HFFc6 (cell line): ENCODE measurements at places on chromosomes 2 and 18.

DNA sequence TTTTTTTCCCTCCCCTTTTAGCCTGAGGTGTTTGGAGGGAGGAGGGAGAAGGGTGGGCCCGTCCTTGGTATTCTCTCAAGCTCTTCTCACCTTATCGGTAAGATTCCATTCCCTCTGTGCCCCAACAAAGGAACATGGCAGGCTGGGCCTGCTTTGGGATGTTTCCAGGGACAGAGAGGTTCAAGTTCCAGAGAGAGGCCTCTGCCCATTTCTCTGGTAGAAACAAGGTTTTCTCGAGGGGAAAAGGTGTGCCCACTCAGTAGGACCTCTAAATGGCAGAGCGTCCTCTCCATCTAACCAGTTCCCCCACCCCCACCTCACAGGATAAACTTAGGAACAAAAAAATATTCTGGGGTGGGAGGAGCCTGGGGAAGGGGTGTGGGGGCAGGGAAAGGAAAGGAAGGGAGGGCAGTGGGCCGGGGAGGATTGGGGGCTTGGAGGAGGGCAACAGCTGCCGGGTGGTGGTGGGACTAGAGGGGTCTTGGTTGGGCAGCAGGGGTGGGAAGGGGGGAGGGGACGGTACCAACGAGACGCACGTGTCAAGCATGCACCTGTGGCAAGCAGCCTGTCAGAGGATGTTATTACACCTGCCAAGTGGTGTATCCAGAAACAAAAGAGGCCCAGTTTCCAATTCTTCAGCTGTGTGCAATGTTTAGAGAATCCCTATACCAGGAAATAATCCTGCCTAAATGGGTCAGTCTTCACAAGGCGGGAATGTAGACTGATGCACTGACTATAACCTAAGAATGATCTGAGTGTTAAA, 2.1 kb downstream of the PCBP1 start:
- H3K4me3 ChIP-seq, result peak overlapping the region; percentile 98
- peaks cover 6% of the 10 kb centered on the region for H3K27me3 ChIP-seq
- H3K36me3 ChIP-seq, result peaks cover 42% of the 10 kb centered on the region
- no peak for DNase-seq
- H3K4me1 ChIP-seq, result peaks cover 33% of the 10 kb centered on the region

- peaks cover 8% of the 10 kb centered on the region for H3K27me3 ChIP-seq
- no peaks in the 10 kb centered on the region for H3K36me3 ChIP-seq
- DNase-seq, result no peak
- H3K4me1 ChIP-seq, result no peaks in the 10 kb centered on the region
- no peak overlapping the region for H3K4me3 ChIP-seq
- no peak overlapping the region for H3K27ac ChIP-seq
These were observed 95.5 kb downstream of the GYPC start for GRCh38 chr2:126751477-126751876.

DNA sequence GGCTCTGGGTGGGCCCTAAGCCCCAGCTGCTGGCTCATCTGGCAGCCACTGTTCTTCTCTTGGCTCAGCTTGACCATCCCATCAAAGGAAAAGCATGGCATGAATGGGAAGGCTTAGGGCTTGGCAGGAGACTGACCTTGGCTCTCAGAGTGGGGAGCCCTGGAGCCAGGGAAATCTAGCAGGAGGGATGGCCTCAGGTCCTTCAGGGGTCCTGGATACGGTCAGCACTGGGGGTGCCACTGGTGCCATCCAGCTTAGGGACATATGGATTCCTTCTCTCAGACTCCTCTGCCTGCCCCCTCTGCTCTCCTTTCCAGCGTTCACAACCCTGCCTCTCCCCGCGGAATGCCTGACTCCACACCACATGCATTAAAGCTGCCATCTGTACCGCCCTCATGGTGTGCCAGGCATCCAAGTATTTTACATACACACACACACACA, 165.5 kb upstream of the HAAO start:
- no peak overlapping the region for H3K4me3 ChIP-seq
- H3K27ac ChIP-seq, result no peak overlapping the region
- H3K4me1 ChIP-seq, result peaks cover 41% of the 10 kb centered on the region
- no peaks in the 10 kb centered on the region for H3K36me3 ChIP-seq

DNA sequence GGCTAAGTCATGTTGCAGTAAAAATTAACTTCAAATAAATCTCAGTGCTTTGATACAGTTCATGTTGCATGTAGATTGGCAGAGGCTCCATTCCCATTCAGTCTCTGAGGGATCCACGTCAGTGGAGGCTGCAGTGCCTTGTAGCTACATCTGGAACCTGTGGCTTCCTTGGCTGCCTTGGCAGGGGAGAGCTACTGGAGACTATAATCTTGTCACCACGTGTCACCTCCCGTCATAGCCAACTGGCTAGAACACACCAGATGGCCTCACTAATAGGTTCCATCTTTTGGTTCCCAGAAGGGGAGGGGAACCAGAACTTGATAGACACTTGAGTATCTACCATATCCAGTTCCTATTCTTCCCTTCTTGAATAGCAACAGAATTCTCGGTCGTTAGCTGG, 28.4 kb downstream of the E2F6 start:
- peaks cover 19% of the 10 kb centered on the region for H3K36me3 ChIP-seq
- H3K27ac ChIP-seq, result no peak overlapping the region
- no peaks in the 10 kb centered on the region for H3K4me1 ChIP-seq
- DNase-seq, result no peak

- H3K27ac ChIP-seq, result no peak overlapping the region
- H3K27me3 ChIP-seq, result no peaks in the 10 kb centered on the region
- no peak for DNase-seq
- H3K4me1 ChIP-seq, result no peaks in the 10 kb centered on the region
- H3K36me3 ChIP-seq, result no peaks in the 10 kb centered on the region
These were observed 607.5 kb upstream of the SLC39A10 start for GRCh38 chr2:195049372-195050031.

DNA sequence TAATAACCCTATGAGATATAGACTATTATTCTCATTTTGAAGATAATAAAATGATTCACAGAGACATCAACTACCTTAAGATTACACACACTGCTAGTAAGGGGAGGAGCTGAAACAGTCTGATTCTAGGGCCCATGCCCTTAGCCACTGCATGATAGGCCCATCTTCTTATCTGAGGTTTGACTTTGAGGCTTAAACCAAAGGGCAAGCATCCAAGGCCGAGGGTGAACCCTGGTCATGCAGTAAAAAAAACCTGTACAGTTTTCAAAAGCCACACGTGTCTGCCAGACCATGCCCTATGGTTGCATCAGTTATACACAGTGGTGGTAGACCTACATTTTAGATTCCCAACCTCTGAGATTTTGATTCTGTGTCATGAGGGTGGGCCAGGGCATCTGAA, 44.8 kb downstream of the POLE4 start:
- no peaks in the 10 kb centered on the region for H3K27me3 ChIP-seq
- no peak overlapping the region for H3K4me3 ChIP-seq
- no peak overlapping the region for H3K27ac ChIP-seq
- no peak for DNase-seq

GRCh38 chr2:52882974-52883373, 884.6 kb upstream of the CHAC2 start:
- no peaks in the 10 kb centered on the region for H3K36me3 ChIP-seq
- no peak for DNase-seq
- H3K27ac ChIP-seq, result no peak overlapping the region
